ENCODE measurements at places on chromosomes 3 and 15. TPM values are rescaled to one million over a fixed set of nuclear protein-coding genes. Genes with fewer than 3 reads are reported as not detected.

TM4SF18 gene
- total RNA-seq, result 10.1 TPM

ATP13A5 gene
- not detected for total RNA-seq

INAFM2 gene
- 5.2 TPM for total RNA-seq

KCNAB1 gene
- total RNA-seq, result 3.9 TPM
